NCI-H187 (cell line): ENCODE measurements at places on chromosomes 5 and 9.

DNA sequence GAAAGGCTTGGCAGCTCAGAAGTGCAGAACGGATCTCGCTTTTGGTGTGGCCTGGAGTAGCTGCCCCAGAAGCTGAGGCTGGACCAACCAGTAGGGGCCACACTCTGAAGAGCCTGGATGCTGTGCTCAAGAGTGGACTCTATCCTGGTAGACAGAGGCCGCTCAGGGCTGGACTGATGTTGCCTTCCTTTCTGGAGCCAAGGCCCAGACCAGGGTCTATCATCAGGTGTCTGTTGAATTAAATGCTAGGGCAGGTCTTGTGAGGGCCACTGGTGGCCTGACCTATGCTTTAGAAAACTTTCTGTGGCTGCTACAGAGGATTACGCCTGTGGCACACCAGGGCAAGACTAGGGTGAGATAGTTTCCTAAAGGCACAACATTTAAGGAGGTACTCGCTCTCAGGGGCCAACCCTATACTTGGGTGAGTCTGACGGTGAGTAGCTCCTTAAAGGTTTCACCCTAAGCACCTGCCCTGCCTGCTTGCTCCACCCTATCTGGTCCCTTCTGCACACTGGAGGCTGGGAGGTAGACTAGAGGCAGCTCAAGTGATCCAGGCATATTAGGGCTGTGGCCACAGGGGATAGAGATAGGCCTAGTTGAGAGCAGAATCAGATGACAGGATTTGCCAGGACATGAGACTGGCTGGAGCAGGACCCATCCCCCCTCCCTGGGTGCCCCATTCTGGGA, 9.8 kb upstream of the IRF1 start:
- DNase-seq = no peak

GRCh38 chr5:173281910-173282309, 46.3 kb downstream of the STC2 start:
- DNase-seq = no peak

DNA sequence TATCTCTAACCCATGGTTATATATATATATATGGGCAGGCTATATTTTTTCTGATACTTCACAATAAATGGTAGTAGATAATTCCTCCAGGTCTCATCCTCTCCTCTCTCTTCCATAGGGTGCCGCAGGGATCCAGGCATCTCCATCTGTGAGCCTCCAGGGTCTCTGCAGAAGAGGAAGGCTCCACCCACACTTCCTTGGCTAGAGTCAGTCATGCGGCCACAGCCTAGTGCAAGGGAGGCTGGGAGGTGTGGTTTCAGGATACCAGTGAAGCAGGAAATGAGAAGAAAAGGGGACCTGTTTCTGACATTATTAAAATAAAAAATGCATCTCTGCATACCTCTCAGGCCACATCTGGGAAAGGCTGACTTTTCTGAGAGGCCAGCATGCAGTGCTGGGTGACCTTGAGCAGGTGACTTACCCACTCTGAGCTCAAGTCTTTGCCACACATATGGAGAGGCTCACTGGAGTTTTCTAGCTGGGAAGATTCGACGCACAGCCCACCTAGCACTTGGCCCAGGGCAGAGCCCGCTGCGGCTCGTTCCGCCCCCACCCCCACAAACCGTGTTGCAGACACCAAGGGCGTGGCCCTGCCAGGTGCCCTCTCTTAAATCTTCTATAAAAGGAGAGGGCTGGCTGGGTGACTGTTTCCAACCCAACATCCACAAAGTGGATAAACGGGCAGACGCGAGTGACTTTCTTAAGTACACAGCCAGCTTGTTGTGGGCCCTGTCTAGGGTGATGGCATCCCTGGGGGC, 47.9 kb downstream of the OLFM1 start:
- DNase-seq = no peak

GRCh38 chr9:129079829-129080228, 1.1 kb upstream of the DOLPP1 start:
- no peak for DNase-seq

- DNase-seq = no peak
Measured at GRCh38 chr5:31477516-31477915, 54.4 kb downstream of the DROSHA start.

DNA sequence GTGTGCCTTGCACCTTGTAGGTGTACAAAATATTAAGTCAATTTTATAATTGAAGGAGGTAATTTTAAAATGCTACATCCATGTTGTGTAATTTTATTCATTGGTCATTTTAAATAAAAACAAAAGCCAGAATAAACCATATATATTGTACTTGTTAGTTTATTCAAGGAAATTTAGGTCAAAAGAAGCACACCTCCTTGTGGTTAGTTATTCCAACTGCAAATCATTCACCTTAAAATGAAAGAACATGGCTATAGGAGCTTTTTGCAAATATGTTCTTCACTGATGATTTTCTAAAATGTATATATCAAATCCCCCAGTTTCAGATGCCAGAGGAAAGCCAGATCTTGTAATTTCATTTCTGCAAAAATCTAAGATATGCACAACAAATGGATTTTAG, 5.4 kb upstream of the MOCS2 start:
- DNase-seq = no peak

DNA sequence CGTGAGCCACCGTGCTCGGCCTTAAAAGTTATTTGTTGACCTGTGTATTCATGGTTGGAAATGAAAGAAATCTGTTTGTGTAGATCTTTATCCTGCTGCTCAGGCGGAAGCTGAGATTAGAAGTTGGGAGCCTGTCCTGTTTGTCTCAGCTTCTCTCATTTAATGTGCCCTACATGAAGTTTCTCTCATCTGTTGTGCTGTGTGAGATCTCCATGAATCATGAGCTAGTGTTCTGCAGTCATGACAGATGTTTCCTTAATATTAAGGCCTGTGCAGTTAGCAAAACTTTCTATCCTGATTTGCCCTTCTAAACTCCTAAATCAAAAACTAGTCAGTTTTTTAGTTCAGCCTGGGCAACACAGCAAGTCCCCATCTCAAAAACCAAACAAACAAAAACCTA, 59.5 kb downstream of the FAM78A start:
- no peak for DNase-seq

GRCh38 chr5:11324521-11325289, 563.7 kb upstream of the DAP start:
- no peak for DNase-seq

GRCh38 chr5:127785098-127785927, 82.1 kb downstream of the CCDC192 start:
- no peak for DNase-seq

GRCh38 chr5:158943057-158943456, 156.7 kb downstream of the EBF1 start:
- DNase-seq = no peak

DNA sequence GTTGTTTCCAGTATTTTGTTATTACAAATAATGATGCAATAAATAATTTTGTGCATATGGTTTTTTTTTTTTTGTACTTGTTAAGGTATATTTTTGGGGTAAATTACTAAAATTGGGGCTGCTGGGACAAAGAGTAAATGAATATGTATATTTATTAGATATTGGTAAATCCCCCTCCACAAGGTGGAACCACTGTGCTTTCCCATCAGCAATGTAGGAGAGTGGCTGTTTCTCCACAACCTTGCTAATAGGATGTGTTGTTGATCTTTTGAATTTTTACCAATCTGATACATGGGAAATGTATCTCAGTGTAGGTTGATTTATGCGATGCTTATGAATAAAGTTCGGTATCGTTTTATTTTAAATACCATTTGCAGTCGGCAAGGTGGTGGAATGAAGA, 118.1 kb downstream of the TRPM3 start:
- no peak for DNase-seq

- no peak for DNase-seq
Measured at GRCh38 chr9:128084746-128085145, 16.7 kb downstream of the SLC25A25 start.

DNA sequence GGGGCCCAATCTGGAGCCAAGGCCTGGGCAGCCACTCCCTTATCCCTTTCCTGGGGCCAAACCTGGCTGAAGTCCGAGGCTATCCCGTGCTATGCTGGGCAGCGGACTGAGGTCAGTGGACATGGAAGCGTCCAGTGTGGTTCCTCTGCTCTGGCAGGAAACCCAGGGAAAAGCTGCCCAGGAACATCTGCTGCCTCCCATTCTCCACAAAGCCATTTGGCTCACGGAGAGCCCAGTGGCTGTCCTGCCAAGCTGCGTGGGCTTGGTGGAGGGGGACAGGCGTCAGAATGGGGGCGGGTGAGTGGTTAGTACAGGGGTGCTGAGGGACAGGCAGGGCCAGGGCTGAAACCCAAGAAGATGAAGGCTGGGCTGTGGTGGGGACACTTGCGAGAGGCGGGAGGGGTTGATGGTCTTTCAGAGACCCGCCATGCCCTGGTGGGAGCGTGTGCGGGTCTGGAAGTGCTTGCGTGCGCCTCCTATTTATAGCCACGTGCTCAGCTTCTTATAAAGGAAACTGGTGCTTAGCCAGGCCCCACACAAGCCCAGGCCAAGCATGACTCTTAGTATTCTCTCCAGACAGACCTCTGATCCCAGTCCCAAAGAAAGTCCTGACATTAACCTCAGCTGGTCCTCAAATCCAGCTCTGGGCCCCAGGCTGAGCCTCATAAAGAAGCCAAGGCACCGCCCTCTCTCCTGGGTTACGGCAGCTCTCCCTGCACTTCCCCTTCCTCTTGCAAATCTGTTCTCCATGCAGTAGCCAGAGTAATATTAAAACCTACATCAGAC, 9.4 kb upstream of the SLC6A7 start:
- DNase-seq = no peak

- no peak for DNase-seq
Measured at GRCh38 chr5:55530669-55531068, 4.1 kb downstream of the PLPP1 start.

- no peak for DNase-seq
Measured at GRCh38 chr9:37264539-37264938, 144.2 kb downstream of the ZCCHC7 start.

- DNase-seq = no peak
Measured at GRCh38 chr9:95644377-95644776, 127.6 kb upstream of the PTCH1 start.

- no peak for DNase-seq
Measured at GRCh38 chr5:94779684-94780083, 161.2 kb downstream of the SLF1 start.

DNA sequence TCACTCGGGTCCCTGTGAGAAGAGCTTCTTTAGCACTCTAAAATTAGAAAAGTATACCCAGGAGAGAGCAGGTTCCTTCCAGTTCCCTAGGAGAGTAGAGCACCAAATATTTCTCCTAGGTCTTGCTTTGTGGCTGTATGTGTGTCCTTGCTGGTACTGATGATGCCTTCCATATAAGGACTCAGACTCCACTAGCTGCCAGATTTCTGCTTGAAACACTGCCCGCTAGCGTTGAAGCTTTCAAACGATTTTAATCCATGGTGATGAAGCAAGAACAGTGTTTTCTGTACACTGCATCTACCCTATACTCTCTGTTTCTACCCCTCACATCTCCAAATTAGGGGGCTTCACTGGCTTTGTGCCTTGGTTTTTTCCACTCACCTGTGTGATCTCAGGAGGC, 2.4 kb upstream of the SMC2 start:
- no peak for DNase-seq

DNA sequence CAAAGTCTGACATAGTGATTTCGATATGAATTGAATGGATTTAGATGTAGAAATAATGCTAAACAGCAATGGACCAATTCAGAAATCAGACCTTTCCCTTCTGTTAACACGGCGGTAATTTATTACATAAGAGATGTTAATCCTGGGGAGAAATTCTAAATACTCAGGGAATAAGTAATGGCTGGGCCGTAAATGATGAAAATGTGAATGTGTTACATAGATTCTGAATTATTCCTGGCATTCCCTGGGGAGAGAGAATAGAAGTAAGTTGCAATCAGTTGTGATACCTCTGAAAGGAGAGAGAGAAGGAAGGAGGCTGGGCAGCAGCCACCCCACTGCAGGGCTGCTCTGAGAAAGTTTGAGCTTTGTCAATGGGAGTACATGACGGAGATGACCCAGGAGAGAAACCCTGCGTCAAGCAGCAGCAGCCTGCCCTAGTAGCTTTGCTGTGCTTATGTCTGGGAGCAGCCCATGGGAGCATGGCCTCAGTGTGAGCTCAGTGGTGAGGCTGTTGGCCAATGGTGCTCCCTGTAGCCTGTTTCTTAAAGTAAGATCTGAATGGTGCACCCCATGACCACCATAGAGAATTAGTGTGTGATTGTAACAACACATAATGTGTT, 420.1 kb downstream of the MTRR start:
- DNase-seq = no peak

GRCh38 chr9:96621618-96622017, 2.0 kb upstream of the CDC14B start:
- DNase-seq = no peak

DNA sequence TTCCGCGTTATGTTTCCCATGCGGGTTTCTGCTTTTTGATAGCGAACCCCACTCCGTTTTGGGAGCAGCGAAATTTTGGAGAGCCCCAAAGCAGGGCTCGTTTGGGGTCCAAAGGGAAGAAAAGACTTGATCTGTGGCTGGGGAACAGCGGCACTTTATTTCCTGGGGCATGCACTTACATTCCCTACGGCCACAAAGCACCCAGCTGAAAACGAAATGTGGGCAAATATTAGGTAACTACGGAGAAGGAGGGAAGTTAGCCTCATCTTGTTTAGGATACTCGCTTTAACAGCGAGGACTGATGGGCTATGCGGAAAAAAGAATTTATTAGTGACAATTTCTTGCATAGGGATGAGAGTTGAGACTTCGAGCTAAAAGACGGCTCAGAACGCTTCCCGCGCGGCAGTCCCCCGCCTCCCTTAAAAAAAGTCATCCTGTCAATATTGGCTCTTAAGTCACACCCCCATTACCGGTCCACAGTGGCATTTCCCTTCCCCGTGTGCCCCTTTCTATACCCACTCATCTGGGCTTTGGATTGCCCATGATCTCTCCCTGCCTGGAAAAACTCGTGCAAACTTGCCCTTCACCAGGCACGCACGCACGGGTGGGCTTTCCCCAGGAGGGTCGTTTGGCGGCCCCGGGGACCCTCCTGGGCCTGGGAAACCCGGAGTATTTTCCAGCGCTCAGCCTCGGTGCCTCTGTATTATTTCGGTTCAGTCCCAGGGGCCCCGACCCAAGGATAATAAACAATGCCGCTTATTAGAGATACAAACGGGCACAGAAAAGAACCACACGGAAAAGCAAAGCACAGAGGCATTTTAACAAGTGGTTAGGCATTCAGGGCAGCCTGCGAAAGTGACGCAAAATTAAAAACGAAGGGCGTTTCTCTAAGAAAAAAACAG, 35.8 kb upstream of the NFIB start:
- no peak for DNase-seq

- DNase-seq = no peak
Measured at GRCh38 chr9:84493284-84493947, 152.9 kb upstream of the SLC28A3 start.

GRCh38 chr5:26482810-26483375, 555.5 kb downstream of the CDH9 start:
- DNase-seq = no peak

- no peak for DNase-seq
Measured at GRCh38 chr5:912280-913091, 19.8 kb downstream of the TRIP13 start.

DNA sequence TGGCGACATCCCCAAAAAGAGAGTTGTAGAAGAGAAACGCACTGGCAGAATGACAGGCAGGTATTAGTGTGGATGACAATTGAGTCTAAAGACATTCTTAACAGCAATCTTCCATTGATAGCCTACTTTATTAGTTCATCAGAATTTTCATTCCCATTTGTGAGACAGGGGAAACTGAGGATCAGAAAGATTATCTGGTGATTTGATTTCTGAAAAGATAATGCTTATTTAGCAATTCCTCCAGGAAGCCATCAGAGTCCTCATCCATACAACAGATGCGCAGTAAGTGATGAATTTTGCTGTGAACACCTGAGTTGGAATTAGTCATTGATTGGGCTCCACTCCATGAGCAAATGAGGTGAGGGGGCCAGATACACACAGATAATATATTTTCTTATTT, 57.3 kb upstream of the ANKRD33B start:
- DNase-seq = no peak

- no peak for DNase-seq
Measured at GRCh38 chr9:119284118-119284517, 85.1 kb downstream of the BRINP1 start.
